Omental fat pad (tissue), 4 donors: ENCODE measurements at places on chromosomes 3 and 15.
A peak's percentile ranks its signal among the peaks of the same experiment; 100 is the strongest.

DNA sequence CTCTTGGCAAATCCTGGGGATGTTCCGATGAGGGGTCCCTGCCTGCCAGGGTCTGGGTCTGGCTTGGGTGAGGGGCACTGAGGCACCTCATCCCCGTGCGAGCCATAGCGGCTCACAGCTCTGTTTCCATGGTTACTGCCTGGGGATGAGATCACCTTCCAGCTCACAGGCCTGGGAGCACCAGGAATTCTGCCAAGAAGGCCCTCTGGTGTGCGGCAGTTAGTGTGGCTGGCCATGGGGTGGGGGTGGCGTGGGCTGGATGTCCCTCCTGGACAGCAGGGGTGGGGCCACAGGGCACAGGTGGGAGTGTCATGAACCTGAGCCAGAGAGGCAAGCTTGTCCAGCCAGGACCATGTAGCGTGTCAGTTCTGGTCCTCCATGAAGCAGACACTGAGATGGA, 22.1 kb upstream of the PRR23E start:
- DNase-seq = no peak

GRCh38 chr15:95857758-95858157, 472.7 kb upstream of the NR2F2 start:
- DNase-seq = no peak

- no peak for DNase-seq
Observed at GRCh38 chr3:5187920-5188418, 462 bp downstream of the EDEM1 start.

GRCh38 chr3:133238015-133238414, 161.8 kb upstream of the BFSP2 start:
- no peak for DNase-seq

DNA sequence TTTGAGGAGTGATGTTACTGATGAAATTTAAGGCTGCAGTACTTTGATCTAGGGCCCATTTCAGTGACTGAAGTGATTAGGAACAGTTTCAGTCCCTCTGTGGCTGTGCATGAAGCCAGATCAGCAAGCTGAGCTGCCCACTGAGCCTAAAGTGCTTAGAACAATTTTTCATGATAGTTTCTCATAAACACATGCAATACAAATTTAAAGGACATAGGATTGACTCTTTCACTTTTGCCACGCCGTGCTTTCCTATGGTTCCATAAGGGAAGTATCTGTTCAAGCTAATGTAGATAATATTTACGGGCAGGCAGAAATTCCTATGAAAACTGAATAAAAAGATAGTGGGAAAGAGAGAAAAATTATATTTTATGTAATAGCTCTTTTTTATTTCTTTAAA, 10.6 kb downstream of the ANKUB1 start:
- no peak for DNase-seq

DNA sequence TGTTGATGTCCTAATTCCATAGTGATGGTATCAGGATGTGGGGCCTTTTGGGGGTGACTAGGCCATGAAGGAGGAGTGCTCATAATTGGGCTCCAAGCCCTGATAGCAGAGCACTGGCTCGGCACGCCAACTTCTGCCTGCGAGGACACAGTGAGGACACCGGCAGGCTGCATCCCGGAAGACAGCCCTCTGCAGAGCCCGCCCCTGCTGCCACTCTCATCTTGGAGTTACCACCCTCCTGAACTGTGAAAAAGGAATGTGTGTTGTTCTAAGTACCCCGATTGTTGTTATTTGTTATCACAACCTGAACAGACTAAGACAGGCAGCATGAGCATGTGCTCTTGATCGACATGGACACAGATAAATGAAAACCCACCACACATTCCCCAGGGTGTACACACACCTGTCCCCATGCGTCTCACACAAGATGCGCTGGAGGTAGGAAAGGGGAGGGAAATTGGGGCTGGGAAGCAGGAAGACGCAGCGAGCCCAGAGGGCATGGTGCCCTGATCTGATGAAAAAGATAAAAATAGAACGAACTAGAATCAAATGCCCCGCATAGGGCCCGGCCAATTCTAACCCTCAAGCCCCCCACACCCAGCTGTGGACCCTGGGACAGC, 40.1 kb downstream of the RPN1 start:
- no peak for DNase-seq

- DNase-seq = no peak
Observed at GRCh38 chr3:190972840-190973270, 110.4 kb upstream of the GMNC start.

DNA sequence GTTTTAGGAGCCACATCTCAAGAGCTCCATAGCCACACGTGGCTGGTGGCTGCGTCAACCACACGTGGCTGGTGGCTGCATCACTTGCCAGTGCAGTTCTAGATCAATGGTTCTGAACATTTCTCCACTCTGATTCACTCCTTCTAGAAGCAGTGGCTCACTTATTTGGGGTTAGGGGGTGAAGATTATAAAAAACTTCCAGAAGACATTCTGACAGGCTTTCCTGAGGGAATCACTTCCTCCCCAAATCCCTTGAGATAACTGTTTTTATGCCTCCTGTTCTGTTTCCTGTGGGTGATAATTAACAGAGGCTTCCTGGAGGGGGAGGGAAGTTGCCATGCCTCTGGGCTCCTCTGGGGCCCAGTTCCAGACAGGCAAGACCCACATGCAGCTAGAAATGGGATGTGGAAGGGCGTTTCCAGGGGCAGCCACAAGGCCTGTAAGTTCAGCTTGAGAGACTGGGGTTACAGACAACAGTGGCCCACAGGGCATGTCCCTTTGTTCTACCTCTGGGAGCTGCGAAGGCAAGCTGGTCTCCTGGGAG, 23.6 kb downstream of the HEG1 start:
- DNase-seq = no peak

DNA sequence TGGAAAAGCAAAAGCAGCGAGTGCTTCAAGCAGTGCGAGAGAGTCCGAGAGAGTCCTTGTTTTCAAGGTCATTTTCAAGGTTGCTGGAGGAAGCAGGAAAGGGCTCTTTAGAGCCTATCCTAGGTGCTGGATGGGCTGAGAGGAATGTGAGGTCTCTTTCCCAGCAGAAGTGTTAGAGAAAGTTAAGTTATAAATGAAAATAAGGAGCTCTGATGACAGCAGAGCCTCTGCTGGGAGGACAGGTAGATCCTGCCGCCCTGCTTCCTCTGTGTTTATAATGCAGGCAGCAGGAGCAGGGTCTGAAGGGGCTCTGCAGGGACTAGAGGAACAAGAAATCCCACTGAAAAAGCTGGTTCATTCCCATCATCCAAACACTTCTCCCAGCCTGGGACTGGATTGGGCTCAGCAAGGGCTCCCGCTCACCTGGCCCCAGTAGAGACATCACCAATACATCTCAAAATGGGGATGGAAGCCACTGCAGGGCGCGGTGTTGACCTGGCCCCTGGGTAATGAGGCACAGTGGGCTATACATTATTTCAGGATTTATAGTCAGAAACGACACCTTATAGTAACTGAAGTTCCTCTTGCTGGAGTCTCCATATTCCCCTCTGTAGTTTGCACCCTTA, 41.5 kb upstream of the RAB6B start:
- DNase-seq = no peak

DNA sequence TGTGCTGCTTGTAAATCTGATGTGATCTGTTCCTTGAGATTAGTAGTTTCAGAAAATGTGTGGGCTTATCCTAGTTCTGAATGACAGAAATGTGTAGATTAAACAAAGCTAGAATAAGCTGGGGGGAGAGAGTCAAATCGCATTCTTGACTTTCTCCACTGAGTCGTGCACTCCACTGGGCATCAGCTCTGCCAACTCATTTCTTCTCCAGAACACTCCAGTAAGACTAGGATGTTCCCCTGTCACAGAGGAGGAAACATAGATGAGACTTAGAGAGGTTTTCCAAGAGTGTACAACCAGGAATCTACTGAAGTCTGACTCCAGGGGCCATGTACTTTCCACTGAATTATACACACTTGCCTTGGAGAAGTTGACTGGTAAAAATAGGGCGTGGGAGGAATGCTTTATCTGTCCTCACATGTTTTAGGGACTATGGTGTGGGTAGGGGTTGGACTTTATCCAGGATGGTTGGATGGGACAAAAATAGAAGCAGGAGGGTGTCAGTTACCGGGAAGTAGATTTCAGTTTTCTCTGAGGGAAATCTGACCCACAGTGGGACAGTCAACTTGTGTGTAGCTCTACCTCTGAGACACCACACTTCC, 298.2 kb downstream of the UBE2E2 start:
- no peak for DNase-seq

DNA sequence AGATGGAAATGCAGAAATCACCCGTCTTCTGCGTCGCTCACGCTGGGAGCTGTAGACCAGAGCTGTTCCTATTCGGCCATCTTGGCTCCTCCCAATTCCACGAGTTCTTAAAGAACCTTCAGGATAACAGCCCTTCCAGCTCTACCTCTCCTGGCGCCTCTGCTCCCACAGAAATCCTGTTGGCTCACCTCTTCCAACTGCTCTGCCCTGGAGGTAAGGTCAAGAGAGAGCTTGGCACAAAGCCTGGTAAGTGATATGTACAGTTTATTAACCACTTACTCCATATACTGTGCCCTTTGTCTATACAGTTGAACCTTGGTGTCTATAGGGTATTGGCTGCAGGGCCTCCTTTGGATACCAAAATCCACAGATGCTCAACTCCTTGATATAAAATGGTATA, 17.8 kb upstream of the FGF12 start:
- DNase-seq = no peak

- DNase-seq = no peak
Observed at GRCh38 chr15:42010434-42010833, 10.4 kb downstream of the PLA2G4E start.

GRCh38 chr3:141278196-141279076, 46.8 kb downstream of the PXYLP1 start:
- DNase-seq = no peak

DNA sequence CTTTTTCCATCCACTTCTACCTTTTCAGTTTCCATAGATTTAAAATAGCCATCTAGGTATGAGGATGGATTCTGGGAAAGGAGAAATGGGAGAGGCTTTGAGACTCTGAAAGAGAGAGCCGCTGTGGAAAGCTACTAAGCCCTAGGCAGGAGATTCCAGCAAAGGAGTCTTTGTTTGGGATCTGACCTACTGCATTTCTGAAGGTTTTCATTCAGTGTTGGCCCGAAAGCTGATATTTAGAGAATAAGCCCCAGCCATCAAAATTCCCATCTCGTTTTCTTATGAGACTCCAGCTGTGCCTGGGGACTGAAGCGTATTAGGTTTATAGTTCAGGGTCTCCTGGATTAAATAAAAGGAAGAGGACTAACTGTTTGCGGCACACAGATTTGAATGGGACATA, 19.5 kb downstream of the LIPH start:
- DNase-seq = no peak

DNA sequence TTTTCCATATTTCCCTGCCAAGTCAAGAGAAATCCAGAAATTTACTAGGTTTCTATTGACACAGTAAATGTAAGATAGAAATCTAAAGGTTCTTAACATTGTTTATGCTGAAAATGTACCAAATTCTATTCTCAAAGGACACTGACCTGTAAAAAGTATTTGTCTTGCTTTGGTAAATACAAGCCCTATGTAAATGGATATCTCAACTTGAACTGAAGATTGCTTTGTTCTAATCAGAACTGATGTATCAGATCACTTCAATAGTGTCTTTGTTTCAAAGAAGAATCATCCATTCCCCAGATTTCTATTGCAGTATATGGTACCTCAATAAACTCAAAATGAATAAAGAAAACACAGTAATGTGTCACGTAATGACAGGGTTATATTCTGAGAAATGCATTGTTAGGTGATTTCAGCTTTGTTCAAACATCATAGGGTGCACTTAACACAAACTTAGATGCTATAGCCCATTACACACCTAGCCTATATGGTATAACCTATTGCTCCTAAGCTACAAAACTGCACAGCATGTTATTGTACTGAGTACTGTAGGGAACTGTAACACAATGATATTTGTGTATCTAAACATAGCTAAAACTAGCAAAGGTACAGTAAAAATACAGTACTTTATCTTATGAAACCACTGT, 143.5 kb upstream of the NECTIN3 start:
- no peak for DNase-seq

DNA sequence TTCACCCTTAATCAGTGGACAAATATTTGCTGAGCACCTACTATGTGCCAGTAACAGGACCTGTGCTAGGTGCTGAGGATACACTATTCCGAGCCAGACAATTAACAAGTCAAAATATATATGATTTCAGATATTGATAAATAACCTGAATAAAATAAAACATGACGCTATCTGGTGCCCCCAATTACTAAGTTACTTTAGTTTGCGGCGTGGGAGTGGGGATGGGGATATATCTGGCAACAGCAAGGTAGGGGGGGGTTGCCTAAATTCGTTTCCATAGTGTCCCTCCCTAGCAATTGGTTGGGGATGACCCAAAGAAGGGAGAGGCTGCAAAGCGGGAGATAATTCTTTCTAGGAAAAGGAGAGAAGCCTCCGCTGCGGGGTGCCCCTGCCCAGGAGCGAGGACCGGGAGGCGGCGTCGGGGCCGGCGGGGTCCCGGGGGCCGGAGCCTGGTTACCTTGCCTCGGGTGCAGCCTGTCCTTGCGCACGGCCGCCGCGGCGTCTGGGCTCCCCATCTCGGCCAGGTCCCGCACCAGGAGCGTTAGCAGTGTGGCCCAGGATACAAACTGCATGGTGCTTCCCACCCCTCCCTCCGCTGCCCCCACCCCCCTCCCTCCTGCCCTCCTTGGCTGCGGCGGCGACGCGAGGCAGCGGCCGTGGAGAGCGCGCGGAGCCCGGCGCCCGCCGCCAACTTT, 567 bp downstream of the ADAMTS9 start:
- DNase-seq = no peak

GRCh38 chr3:121627211-121627610, 33.5 kb downstream of the HCLS1 start:
- DNase-seq = no peak

DNA sequence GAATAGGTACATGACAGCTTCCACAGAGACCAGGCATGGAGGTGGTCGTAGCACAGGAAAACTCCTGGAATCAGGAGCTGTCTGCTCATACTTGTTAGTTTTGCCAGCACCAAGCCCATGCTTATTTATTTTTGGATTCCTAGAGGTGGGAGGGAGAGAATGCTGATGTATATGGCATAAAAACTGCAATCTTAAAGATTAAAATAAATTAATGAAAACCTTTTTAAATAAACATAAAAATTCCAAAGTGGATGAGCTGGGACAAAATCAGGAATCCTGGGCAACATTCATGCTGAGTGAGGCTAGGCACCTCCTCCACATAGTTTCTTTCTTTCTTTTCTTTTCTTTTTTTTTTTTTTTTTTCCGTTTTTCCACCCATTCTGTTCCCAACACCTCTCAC, 14.3 kb upstream of the BCL6 start:
- no peak for DNase-seq

DNA sequence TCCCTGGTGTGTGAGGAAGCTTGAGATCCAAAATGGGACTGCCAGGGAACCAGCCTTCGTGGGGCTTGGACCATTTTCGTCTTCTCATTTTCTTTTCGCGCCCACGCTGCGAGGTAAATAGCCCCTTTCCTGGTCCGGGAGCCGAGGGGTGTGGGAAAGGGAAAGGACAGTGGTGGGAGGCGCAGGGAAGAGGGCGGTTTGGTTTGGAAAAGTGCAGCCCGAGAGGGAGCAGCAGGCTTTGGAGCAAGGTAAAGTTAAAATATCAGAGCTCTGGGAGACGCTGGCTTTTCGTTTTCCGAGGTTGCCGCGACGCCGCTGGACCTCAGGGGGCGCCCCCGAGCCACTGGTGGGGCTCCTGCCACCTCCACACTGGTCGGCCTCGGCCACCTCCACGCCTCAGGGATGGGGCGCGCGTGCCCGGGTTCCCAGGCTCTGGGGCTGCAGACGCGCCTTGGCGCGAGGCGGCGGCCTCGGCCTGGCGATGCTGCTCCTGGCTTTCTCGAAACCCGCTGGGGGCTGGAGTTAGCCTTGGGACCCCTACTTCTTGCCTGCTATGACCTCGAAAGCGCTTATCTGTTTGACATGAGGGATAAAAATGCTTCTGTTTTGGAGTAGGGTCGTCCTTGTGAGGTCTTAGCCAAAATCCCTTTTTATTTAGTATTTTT, 3.2 kb downstream of the PTPRG start:
- DNase-seq = peak; percentile 33

GRCh38 chr3:126618021-126618420, 36.9 kb downstream of the TXNRD3 start:
- DNase-seq = no peak
